ENCODE measurements at places on chromosomes 4 and X.

DNA sequence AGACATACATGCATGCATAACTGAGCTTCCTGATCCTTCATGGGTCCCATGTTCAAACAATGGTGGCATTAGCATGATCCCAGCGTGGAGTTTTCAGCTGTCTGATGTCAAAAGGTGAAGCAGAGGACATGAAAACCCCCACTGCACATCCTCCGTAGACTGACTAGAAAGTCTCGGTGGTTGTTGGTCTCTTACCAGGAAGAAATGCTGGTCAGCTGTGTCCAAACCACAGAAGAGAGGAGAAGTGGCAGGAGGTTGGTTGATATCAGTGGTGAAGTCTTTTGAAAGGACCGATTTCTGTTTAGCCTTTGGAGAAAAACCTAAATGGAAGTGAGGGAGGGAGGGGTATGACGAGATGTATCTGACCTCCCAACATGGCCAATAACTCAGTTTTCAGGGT, 201.9 kb downstream of the SPATA18 start:
- DNase-seq, result no peak

DNA sequence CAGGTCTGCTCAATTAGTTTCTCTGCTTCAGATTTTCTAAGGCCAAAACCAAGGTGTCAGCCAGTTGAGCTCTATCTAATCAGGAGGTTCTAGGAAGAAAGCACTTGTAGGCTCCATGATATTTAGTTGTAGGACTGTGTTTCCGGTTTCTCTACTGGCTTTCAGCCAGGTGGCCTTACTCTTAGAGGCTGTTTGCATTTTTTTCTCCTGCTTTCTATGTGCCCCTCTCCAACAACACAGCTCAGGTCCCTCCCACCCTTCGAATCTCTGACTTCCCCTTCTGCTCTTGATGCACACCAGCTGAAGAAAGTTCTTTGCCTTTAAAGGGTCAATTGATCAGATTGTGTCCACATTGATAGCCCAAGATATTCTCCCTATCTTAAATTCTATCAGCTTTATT, 245.2 kb downstream of the RAB28 start:
- no peak for DNase-seq

DNA sequence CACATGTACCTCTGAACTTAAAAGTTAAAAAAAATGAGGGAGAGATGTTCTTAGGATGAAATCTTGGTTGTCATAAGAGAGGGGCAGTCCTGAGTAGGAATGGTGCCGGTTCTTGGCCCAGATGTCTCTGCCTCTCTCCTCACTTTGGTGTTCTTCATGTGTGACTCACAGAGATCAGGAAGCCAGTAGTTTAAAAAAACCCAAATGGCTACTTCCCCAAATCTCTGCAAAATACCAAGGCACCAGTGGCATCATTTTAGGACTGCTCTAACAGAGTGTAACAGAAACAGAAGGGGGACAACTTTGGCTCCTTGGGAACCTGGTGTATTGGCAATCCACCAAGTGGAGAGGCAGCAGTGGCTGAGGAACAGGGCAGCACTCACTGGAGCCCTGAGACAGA, 116.8 kb downstream of the SCD5 start:
- no peak for DNase-seq

- DNase-seq, result no peak
These were observed 483.7 kb upstream of the INTU start for GRCh38 chr4:127149086-127149485.

DNA sequence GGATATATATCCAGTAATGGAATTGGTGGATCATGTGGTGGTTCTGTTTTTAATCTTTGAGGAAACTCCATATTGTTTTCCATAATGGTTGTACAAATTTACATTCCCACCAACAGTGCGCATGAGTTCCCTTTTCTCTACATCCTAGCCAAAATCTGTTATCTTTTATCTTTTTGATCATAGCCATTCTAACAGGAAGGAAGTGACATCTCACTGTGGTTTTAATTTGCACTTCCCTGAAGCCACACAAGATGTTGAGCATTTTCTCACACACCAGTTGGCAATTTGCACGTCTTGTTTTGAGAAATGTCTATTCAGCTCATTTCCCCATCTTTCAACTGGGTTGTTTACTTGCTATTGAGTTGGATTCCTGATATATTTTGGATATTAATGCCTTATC, 194.9 kb downstream of the CBLL2 start:
- no peak for DNase-seq

DNA sequence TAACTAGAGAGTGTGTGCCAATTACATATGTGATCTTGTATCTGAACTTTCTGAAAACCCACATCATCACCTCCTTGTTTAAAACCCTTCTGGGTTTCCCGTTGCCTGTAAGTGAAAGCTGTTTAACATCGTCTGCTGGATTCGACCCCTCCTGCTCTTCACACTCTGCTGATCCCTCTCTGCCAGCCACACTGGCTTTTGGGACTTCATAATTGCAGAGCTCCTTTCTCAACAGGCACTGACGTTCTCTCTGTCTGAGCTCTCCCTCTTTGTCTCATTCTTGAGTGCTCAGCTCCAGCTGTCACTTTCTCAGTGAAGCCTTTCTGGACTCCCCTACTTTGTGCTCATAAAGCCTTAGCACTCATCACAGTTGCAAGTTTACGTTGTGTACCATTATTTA, 153.9 kb downstream of the CEP135 start:
- DNase-seq, result no peak

DNA sequence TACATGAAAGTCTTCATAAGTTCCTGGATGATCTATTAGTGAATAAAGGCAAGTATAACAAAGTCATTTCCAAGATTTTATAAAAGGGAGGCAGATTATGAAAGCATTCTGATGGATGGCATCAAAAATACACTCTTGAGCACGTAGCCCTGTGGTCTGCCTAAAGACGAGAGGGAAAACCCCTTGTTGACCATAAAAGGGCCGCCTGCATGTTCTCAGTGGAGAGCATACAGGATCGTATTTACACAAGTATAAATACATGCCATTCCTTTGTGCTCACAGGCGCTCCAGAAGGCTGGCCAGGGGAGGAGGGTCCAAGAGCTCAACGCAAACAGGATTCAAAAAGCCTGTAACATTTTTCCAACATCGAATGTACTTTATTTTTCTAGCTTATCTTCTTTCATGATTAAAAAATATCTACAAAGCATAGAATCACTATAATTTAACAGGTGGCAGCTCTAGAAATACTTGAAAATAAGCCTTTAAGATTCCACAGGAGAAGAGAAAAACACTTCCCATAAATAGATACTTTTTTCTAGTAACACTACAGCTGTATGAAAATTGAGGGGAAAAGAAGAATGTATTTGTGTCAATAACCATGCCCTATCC, 29.6 kb downstream of the PDGFC start:
- peak; percentile 97 for DNase-seq

DNA sequence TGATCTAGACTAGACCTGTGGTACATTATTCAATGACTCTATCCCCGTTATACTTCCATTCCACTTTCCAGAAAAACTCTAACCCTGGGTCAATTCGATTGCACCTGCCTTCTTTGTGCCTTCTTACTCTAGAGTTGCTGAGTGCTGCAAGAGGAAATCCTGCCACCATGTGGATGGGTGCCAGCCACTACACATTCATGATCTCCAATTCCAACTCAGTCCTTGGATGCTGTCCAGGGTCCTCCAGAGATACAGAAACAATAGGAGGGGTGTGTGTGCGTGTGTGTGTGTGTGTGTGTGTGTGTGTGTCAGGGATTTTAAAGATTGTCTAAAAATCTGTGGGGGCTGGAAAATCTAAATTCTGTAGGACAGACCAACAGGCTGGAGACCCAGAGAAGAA, 42.9 kb upstream of the INTS6L start:
- DNase-seq, result peak; percentile 60

- DNase-seq, result no peak
These were observed 544.9 kb downstream of the ANKRD50 start for GRCh38 chr4:124167602-124168001.

DNA sequence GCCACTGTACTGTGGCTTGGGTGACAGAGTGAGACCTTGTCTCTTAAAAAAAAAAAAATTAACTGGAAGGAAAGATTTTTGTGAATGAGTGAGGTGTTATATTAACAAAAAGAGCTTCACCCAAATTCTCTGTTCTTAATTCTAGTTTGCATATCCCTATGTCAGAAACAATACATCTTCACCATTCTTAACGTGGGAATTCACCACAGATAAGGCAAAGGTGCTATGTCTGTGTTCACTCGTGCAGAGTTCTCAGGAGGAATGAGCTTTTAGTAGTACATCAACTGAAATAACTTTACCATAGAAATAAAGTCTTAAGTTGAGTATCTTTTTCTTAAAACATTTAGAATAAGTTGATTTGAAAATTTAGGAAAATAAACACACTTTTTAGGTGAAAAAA, 135.1 kb downstream of the RAPGEF2 start:
- DNase-seq, result no peak

GRCh38 chrX:13464599-13465275, 104.7 kb upstream of the EGFL6 start:
- DNase-seq, result peak; percentile 37

DNA sequence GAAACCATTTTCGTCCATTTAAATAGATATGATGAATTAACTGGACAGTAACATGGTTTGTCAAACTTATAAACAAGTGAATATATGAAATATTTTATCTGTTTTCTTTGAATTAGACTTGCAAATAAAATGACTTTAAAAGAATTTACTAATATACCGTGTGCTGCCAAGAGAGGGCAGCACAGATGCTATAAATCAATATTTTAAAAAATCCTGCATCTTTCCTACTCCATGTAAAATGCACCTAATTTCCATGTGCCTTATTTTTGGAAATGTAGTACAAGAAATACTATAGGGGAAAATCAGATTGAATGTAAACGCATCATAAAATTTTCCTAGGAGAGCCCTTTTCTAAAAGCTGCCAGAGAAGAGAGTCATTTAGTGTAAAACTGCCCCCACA, 62.2 kb downstream of the PRKX start:
- peak; percentile 25 for DNase-seq

GRCh38 chr4:13329963-13330362, 154.2 kb downstream of the RAB28 start:
- DNase-seq, result peak; percentile 45

- DNase-seq, result no peak
These were observed 391.0 kb downstream of the RAB28 start for GRCh38 chr4:13093170-13093569.

GRCh38 chr4:151227172-151227571, 49.8 kb upstream of the PRSS48 start:
- DNase-seq, result no peak

- no peak for DNase-seq
These were observed 74.8 kb downstream of the CBLL2 start for GRCh38 chrX:22347491-22347890.

DNA sequence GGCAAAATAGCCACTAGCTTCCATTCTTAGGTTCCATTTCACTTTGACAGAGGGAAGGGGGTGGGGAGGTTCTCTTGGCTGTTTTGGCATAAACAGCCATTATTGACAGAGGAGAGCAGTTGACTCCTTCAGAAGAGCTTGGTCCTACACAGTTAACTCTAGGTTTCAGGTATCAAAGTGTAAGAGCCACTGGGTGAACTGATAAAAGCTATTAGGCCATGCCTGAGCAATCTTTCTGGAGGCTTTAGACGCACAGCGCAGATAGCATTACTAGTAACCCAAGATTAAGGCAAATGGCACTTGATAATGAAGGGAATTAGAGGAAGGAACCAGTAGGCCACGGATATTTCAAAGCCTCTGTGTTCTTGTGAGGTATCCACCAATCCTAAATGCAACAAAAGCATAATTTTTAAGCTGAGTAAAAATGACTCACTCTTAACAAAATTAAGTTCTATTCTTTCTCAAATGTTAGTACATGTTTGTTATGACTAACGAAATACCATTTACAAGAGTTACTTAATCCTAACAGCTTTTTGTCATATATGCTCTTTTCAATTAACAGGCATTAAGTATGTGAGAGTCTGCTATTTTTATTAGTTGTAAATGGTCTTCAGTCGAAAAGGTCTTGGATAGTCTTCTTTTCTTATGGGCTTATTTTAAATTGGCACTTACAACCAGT, 53.6 kb downstream of the SLC7A11 start:
- DNase-seq, result no peak

DNA sequence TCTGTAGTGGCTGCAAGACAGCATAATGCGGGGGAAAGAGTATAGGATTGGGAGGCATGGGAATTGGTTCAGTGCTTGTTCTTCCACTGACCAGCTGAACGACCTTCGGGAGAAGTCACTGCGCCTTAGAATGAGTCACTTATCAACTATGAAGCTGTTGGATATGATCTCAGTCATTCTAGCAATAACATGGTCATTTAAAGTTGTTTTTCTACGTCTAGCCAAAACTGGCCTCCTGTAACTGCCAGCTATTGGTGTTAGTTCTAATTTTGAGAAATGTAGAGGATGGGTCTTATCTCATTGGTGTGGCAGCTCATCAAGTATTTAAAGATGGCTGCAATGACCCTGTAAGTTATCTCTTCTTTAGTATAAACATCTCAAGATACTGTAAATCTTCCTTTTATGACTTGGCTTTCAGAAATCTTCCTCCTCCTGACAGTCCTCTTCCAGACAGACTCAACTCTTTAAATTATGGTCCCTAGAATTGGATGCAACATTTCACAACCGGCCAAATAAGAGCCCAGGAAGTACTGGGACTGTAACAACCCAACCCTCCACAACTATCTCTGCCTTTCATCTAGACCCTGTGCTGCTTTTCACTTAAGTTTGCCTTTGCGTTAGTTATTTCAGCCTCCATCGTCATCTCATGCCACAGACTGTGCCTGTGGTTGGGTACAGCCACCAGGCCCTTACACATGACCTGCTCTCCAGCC, 243.3 kb downstream of the CBR4 start:
- peak; percentile 60 for DNase-seq

GRCh38 chr4:139892973-139893736, 227.5 kb downstream of the MGST2 start:
- DNase-seq, result no peak

- DNase-seq, result peak; percentile 59
These were observed 14.2 kb downstream of the EFNB1 start for GRCh38 chrX:68842781-68843581.

GRCh38 chr4:6749340-6750171, 33.0 kb upstream of the KIAA0232 start:
- DNase-seq, result no peak

GRCh38 chrX:119942173-119942819, 1.3 kb downstream of the NKAP start:
- no peak for DNase-seq

- peak; percentile 10 for DNase-seq
These were observed 131.8 kb downstream of the BMPR1B start for GRCh38 chr4:94889523-94889922.

DNA sequence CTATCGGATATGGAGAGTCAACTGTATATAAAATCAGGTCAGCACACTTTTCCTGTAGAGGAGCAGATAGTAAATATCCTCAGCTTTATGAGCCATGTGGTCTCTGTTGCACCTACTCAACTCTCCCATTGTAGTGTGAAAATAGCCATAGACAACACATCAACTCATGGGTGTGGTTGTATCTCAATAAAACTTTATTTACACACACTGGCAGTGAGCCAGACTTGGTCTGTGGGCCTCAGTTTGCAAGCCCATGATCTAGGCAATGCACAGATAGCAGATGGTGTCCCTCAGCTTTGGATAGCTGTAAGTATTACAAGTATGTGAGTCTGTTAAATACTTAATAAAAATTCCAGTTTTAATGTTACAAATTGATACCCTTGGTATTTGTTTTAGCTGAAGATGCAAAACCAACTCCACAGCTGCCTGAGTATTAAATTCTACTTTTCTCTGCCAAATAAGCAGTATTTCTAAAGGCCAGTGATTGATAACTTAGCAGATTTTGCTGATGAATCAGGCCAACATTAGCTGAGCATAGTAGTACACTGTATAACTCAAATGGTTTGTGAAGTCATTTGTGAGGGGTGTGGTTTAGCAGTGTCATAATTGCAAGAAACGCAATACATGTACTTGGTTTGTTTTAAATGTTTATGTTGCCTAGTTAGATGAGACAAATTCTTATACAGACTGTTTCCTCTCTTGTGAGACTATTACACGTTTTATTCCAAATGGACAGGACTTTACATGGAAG, 87.3 kb downstream of the GPR143 start:
- no peak for DNase-seq

Measured in fibroblast of upper back skin (primary cell).